ENCODE measurements at places on chromosomes 3 and 15.
A peak's percentile ranks its signal among the peaks of the same experiment; 100 is the strongest.

DNA sequence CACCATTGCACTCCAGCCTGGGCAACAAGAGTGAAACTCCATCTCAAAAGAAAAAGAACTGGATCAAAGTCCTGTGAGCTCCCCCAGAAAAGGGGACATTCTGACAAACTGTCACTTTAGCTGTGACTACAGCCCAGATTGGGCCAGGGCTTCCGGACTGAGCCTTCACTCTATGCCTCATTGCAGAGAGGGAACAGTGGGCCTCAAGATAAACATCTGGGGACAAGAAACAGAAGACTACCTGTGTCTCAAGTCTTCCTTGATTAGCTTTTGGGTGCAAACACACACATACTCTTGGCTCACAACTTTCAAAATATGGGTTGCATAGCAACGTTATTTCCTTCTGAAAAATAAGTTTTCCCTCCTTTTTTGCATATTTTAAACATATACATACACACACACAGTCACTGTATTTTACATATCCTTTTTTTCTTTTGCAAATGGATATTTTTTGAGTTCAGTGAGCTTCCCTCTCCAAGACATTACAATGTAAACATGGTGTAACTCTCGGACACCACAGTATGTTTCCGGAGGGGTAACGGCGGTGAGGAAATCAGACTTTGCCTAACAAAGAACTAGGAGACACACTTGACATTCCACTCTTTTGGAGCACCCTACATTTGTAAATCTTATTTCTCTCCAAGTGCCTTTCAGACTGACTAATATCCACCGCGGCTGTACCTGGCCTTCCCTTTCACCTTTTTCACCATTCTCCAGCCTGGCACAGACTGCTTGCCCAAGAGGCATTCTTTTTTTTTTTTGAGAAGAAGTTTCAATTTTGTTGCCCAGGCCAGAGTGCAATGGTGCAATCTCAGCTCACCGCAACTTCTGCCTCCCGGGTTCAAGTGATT, 3.5 kb downstream of the TKT start:
- DNase-seq = no peak

DNA sequence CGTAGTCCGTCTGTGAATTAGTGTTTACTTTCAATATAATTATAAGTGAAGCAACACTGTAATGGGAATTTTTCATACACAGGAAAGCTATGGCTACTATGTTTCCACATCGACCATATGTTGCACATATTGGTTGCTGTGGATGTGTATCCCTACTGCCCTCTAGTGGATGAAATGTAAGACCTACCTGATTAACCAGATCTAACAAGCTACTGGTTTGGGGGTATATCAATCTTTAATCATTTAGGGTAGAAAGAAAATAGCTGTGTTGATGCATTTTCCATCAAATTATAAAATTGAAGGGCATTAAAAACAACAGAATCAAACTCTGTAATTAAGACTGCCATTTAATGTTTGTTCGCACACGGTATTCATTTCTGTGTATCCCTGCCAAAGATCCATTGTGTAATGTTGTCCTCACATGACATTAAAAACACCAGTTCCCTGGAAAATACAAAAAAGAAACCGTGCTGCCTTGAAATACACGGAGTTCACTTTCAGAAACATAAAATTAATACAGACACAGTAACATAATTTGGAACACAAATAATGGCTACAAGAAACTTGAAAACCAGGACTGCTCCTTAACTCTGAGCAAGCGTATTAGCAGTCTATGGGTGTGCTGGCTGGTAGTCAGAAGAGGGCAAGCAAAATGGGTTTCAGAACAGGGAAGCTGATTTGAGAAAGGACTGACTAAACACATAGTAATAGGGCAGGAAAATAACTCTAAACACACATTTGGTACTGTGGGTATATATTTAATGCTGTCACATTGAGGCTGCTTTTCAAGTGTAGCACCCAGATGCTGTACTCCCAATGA, 125.1 kb downstream of the TIGIT start:
- peak; percentile 83 for DNase-seq

DNA sequence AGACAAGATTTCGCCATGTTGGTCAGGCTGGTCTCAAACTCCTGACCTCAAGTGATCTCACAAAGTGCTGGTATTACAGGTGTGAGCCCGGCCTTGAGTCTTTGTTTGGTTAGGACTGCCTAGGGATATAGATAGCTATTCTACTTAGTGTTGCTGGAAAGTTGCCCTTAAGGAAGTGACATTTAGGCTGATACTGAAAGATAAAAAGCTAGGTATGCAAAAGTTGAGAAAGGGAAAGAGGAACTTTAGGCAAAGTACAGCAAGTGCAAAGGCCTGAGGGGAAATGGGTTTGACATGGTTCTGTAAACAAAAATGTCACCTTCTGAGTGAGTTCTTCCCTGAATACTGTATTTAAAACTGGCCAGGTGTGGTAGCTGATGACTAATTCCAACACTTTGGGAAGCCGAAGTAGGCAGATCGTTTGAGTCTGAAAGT, 111.5 kb downstream of the ZNF609 start:
- DNase-seq = no peak

DNA sequence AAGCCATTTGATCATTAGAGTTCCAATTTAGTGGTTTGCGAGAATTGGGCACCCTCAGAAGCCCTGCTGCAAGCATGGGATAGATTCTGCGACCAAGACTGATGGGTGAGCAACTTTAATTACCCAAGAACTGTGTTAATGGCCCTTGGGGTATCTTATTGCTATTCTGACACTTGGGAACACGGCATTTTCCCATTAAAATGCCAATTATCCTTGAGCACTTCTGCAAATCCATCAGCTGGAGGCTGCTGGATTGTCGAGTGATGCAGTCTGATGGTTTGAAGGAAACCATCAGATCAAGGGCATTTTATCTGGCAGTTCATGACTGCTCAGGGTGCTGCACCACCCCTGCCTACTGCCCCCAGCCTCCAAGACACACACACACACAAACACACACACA, 183.6 kb upstream of the PROK2 start:
- no peak for DNase-seq

GRCh38 chr3:54168451-54168850, 46.1 kb downstream of the CACNA2D3 start:
- no peak for DNase-seq

- no peak for DNase-seq
Measured at GRCh38 chr3:58150130-58150809, 60.5 kb downstream of the DNASE1L3 start.

GRCh38 chr3:152446495-152446894, 177.8 kb downstream of the MBNL1 start:
- DNase-seq = no peak

GRCh38 chr3:15470261-15470660, 42.9 kb downstream of the EAF1 start:
- DNase-seq = no peak

DNA sequence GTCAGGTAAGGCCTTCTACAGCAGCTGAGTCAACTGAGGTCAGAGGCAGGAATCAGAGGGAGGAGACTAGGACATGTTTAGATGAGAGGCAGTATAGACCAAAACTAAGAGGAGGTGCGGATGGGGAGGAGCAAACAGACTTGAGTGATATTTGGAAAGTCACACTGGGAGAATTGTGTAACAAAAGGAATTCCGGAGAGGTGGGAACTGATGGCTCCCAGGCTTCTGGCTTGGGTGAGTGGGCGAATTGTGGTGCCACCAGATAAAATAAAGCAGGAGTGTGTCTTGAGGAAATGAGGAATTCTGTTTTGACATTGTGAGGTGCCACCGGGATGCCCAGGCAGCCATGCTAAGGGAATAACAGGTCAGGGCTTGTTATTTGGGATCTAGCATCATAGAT, 3.3 kb upstream of the TM6SF1 start:
- DNase-seq = no peak

DNA sequence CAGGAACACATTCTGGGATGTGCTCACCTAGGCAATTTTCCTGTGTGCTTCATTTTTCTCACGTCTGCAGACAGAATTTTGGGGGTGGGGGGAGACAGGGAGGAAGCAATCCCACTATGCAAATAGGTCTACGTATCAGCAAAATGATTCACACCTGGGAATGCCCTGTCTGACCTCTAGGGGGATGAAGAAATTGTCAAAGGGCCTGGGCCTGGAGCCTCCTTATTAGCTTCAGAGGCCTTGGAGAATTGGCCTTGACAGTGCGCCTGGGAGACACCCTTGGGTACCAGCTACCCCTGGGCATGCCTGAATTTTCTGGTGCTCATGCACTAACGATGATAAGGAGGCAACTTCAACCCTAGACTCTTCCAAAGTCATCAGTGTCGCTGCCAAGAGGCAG, 207.5 kb downstream of the CADPS start:
- DNase-seq = no peak

GRCh38 chr3:101011136-101011535, 17.9 kb upstream of the ABI3BP start:
- DNase-seq = no peak

DNA sequence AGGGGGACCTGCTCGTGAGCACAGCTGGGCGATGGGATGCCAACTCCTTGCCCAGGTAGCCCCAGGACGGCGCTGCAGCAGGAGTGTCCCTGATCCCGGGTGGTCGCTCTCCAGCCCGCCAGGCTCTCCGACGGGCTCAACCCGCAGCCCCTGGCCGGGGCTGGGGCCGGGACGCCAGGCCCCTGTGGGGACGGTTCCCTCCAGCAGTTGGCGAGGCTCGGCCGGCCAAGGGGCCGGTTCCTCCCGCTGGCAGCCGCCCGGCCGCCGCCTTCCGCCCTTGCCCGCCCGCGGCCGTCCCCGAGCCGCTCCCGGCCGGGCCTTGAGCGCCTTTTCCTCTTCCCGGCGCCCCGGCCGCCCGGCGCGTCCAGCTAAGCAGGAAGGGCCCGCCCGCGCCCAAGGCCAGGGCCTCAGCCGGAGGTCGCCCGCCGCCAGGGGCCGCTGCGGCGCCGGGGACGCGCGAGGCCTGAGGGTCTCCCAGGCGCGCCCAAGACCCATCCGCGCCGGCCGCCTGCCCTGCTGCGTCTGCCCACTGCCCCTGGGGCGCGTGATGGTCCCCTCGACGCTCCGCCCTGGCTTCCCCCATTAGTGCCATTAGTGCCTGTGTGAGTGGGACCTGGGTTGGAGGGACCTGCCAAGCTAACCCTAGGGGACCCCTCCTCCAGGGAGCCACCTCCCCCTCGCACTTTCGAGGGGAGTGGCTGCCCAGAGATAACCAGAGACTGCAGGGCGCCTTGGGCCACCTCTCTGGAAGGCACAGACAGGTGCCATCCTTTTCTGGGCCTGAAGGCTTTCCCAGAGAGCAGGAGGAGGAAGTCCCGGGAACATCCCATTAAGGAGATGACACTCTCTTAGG, 106.4 kb downstream of the FBLN2 start:
- DNase-seq = peak; percentile 64

- peak; percentile 82 for DNase-seq
Measured at GRCh38 chr3:155701882-155702465, 42.9 kb downstream of the PLCH1 start.

GRCh38 chr3:172915911-172916514, 165.5 kb downstream of the ECT2 start:
- DNase-seq = no peak

- DNase-seq = no peak
Measured at GRCh38 chr3:11631820-11632219, 11.9 kb downstream of the VGLL4 start.

DNA sequence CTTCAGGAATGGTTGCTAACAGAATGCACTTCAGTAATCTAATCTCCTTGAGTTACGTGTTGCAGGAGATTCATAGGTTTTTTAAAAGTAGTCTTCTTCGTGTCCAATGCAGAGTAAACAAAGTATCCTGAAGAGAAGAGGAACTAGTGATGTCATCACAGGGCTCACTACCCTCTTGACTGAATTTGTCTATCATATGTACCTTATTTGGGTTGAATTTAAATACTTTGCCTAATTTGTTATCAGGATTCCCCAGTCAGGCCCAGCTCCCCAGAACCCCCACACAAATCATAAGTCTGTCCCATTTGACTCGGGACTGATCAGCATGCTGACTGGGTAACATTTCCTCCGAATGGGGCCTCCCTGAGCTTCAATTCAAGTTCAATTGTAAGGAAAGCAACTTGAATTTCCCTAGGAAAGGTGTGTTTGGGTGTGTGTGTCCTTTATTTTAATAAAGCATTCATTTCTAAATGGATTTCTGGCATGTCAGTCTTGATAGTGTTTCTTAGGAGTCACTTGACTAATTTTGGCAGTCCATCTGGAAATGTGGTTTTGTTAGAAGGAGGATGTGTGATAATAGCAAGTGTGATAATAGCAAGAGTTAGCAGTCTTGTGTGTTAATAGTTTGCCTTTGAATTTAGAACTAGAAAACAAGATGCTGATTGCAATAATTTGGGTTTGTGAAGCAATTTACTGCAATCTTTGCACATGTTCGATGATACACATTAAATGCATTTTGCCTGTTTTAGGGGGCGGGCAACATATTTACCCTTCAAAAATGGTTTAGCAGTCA, 21.9 kb downstream of the OXNAD1 start:
- DNase-seq = no peak

DNA sequence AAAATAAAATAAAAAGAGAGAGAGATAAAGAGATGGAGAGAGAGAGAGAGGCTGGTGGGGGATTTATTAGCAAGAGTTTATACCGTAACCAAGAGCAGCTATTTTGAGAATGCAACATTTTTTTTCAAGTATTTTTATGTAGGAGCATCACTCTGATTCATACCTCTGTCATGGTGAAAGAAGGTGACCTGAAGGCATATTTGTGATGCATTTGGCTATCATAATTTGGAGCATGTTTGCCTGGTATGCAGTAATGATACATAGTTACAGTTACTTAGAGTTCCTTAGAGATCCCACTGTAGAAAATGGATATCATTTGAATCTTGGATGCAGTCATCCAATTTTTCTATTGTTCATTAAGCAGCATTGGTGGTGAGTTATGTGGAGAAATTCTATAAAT, 1472.4 kb downstream of the SI start:
- peak; percentile 90 for DNase-seq

GRCh38 chr15:99999282-100000070, 266.2 kb upstream of the LYSMD4 start:
- no peak for DNase-seq

DNA sequence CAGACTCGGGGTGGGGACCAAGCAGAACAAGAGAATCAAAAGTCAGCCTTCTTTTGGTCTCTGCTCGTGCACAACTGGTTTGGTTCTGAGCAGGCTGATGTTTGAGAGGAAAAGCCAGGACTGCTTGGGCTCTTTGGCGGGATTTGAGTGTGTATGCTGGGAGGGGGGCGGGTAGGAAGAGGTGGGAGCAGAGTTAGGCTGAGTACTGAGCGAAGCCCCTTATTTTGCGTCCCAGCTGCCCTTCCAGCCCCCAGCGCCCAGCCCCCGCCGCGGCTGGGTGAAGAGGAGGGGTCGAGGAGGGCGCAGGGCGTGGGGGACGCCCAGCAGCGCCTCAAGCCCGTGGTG, 153.5 kb upstream of the GOLIM4 start:
- DNase-seq = peak; percentile 21

GRCh38 chr3:140163159-140163763, 228.3 kb downstream of the CLSTN2 start:
- DNase-seq = no peak
